ENCODE measurements at places on chromosomes 3 and 15.

DNA sequence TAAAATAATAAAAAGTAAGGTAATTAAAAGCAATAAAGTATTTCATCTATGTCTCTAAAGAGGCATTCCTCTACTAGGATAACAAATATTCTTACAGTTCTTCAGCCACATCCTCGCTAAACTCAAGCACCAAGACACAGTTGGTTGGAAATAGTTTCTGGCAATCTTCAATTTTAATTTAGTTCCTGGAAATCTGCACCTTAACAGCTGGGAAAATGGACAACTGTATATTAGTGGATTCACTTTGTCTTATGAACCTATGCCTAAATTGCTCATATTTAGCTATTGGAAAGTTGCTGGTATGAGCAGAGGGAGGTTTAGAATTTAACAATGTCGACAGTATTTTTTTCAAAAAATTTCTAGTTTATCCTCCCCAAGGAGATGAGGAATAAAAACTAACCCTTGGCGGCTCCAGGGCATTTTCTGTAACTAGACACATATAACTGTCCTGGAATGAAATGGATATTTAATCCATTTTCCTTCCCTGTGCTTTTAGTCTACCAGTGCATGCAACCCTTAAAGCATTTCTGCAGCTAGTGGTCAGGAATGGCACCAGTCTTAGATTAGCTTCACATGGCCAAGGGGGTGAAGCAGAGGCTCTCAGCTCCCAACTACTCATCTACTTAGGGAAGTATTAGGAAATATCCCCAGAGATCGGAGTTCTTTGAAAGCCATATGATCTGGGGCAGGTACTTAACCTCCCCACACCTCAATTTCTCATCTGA, 290.0 kb upstream of the THBS1 start:
- DNase-seq, result no peak

- DNase-seq, result no peak
These were observed 69.3 kb downstream of the NTRK3 start for GRCh38 chr15:88187195-88187594.

DNA sequence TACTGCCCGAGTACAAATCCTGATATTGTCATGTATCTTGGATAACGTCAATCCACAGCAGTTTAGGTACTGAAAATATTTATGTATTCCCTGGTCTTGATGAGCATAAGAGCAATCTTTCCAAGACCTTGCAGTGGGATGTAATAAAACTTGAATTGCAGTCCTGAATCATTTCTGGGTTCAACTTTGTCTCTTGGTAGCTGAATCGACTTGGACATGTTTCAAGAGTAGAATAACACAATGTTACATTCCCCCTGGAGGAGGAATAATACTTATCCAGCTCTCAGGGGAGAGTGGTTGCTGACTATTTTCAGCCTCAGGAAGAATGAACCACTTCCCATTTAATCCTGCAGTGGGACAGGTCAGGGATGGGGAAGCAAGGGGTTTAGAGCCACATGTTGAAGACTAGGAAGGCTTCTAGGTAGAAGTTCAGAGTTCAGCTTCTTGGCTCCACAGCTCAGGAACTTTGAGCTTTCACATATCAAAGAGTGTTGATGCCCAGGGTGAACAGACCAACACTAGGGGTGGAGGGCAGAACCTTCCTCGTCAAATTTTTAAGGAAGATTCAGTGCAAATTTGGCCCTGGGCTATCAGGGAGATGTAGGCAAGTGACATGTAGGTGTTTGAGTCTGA, 43.4 kb upstream of the GPD1L start:
- no peak for DNase-seq

DNA sequence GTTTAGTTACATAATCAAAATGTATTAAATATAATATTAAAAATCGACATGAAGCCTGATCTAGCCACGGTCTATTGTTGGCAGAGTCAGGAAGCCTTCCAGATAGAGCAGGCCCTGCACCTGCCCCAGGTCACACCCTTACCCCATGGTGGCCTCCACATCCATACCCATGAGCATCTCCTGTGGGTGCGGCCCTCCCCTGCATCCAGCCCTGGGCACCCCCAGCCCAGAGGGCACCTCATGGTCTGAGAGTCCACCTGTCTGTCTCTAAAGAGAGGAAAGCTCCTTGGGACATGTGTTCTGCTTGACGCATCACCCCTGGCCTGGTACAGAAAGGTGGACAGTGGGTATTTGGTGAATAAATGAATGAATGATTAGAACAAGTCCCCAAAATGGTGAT, 37.2 kb upstream of the CSPG4 start:
- DNase-seq, result no peak

DNA sequence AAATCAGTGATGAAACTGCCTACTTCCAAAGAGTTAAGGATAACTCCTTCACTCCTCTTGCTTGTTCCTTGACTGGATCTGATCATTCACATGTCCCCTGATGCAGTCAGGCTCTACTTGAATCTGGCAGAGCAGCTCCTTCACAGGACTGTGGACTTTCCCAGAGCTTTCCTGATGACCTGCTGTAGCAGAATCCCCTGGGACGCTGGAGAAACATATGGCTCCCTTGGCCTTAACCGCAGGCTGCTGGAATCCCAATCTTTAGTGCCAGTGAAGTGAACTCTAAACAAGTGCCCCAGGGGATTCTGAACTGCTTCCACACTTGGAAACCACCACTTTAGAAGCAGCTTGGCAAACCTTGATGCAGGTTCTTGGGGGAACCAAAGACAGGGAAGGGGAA, 217.8 kb downstream of the CHST2 start:
- DNase-seq, result no peak

GRCh38 chr15:85558848-85559247, 178.4 kb downstream of the AKAP13 start:
- no peak for DNase-seq

DNA sequence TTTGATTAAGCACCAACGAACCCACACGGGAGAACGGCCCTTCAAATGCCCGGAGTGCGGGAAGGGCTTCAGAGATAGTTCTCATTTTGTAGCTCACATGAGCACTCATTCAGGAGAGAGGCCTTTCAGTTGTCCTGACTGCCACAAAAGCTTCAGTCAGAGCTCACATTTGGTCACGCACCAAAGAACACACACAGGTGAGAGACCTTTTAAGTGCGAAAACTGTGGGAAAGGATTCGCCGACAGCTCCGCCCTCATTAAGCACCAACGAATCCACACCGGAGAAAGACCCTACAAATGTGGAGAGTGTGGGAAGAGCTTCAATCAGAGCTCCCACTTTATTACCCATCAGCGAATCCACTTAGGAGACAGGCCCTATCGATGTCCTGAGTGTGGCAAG, 8.7 kb downstream of the ZNF774 start:
- no peak for DNase-seq

- DNase-seq, result no peak
These were observed 13.8 kb downstream of the ATP10A start for GRCh38 chr15:25849157-25849921.

- no peak for DNase-seq
These were observed 5.7 kb downstream of the LYSMD2 start for GRCh38 chr15:51731549-51732267.

DNA sequence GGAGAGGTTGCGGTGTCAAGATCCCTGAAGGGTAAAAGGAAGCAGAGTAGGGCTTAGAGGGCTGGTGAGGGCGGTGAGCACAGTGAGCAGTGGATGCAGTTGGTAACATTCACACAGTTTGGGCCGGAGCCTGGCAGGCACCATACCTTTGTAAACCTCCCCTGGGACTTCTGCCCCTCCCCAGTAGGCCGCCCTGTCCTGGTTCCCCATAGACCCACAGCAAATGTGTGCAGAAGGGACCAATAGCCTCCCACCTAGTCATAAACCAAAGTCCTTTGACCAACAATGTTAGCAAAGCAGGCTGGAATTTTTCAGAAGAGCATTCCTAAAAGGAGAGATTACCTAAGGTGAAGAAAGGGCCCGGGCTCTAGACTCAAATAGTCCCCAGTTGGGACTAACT, 1.7 kb upstream of the PHGR1 start:
- DNase-seq, result no peak

- DNase-seq, result no peak
These were observed 173.7 kb downstream of the B3GALNT1 start for GRCh38 chr3:160931474-160931873.

- no peak for DNase-seq
These were observed 675 bp downstream of the TSEN2 start for GRCh38 chr3:12484983-12485327.

DNA sequence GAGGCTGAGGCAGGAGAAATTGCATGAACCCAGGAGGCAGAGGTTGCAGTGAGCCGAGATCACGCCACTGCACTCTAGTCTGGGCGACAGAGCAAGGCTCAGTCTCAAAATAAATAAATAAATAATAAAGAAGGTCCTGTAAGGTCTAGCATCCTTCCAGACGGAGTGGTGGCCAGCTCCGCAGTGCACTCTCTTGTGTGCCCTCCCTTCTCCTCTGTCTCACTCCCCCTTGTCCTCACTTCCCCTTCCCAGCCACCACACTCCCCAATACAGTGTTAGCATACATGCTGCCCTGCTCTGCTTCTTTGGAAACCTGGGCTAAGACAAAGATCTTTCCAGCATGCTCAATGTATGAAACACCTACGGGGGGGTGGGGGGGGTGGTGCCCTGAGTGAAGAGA, 3.4 kb upstream of the CLN6 start:
- DNase-seq, result no peak

- DNase-seq, result no peak
These were observed 25.7 kb downstream of the HMCES start for GRCh38 chr3:129304146-129304961.

DNA sequence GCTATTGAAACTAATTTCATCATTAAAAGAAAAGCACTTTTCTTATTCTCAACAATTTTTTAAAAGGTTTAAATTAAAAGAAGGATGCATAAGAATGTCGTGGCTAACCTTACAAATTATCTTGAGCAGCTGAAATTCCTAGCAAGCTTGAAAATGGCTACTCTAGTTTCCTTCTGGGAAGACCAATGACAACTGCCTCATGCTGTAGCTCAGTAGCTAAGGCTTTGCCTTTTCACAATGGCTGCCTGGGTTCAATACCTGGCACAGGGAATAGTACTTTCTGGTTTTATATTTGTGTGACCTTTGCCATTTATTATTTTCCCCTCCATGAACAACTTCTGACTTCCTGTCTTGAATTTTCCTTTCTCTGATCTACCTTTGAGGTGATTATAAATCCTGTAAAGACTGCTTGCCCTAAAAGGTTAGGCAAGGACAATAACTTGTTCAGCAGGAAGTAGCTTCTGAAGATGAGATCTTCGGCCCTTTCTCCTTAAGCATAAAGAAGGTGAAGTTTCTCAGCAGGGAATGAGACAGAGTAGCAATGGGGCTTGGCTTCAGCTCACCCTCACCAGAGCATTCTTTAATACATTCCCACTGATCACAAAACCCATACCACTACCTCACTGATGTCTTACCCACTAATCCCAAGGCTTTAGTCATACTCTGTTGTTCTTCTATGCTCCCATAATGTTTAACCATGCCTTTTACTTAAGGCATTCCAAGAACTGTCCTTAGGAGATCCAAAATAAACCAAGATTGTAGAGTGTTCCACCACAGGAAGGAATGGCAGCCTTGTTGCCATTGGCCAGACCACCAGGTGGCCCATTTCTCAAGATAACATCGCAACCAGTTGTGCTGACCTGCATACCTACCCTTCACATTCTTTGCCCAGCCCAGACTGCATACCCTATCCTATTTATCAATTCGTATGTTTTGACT, 276.8 kb downstream of the ULK4 start:
- no peak for DNase-seq

DNA sequence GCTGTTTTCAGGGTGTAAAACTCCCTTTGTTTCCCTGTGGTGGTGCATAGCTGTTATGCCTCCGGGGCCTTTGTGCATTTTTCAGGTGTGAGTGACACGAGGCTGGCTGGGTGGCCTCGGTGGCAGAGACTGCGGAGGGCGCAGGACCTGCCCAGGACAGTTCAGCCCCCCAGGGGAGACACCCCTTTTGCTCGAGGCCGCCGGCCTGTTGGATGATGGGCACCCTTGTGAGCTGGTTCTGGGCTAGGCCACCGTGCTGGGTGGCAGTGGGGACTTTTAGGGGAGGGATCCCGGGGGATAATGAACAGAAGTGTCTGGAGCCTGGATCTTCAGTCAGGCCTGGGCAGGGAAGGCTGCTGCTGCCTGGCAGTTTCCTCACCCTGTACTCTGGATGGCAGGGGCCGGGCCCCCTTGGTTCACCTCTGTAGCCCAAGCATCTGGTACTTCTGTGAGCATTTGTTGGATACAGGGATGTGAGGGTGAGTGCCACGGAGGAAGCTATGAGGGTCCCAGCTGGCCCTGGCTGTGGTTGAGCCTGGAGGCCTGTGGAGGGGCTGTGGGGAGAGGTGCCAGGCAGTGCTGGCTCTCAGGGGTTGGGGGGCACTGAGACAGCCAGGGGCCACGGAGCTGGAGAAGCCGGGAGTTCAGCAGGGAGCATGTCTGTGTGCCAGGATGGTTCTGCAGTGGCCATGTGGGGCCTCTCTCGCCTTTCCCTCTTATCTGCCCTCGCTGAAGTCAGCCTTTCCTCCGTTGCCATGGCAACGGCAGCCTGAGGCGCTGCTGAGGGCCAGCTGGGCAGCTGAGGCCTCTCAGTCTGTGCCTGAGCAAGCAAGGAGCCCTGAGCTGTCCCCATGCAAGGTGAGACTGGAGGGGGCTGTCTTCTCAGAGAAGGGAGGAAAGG, 49.0 kb downstream of the KY start:
- DNase-seq, result no peak

DNA sequence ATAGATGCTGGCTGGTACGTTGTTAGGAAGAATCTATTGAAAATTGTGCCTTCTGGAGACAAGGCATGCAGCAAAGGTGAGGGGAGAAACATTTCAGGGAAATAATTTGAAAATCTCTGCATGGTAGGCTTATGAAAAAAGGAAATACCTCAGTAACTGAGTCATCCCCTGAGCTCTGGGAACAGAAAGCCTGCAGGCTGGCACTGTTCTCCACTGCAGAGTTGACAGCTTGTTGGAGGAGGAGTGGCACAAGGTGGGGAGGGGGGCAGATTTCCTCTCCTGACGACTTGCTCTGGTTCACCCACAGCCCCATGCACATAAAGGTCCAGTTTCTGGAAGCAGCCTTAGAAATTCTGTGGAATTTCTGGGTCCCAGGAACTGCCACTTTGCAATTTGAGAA, 179.4 kb downstream of the ABHD5 start:
- DNase-seq, result no peak
